ENCODE measurements at places on chromosomes 5 and 9.

GRCh38 chr5:111252799-111253545 lies 28.8 kb downstream of the CAMK4 start:
- DNase-seq = no peak

DNA sequence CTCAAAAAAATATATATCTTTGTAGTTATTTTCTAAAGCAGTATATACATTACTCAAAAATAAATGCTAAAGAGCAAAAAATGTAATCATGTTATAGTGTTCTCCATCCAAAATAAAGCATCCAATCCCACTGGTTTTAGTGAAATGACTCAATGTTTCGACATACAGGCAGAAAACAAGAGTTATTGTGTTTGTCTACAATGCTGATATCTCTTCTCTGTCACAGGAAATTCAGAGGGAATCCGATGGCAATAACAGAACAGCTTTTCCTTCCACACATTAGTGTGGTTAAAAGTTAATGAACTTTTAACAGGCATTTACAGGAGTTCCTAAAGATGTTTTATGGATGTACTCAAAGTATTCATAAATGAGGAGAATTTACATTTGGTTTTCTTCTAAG lies 12.0 kb downstream of the TTC33 start:
- no peak for DNase-seq

DNA sequence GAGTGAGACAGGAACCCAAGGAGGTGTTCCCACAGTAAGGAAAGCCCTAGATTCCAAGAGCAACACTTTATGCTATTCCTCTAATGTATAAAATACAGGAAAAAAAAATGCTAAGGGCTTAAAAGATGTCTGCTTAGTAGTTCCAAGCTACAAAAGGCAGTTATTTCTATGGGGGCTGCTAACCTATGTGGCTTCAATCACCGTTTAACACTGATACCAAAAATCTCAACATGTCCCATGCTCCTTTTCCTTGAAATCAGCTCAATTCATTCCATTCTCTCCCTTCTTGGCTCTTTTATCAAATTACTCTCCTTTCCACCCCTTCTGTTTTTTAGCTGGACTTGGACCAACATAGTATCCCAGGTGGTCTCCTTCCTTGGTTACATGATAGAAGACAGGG lies 20.6 kb downstream of the CCNH start:
- DNase-seq = no peak

DNA sequence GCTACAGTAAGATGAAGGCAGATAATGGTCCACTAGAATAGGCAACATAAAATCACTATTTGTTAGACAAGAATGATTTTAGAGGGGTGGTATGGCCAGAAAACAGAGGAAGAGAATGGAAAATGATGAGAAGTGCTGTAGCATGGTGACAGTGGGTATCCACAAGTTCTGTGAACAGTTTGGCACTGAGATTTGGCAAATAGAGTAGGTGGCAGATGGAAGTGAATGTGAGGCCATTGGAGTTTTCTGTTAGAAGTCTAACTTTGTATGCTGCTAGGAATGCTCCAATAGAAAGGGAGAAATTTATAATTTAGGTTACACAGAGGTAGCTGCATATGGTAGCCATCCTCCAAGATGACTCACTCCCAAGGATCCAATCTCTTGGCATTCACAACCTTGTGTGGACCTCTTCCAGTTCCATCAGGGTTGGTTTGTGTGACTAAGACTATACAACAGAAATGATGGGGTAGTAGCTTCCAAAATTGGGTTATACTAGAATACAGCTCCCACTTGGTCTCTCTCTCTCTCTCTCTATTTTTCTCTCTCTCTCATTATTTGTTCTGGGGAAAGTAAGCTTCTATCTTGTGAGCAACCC lies 646.9 kb upstream of the ZNF608 start:
- no peak for DNase-seq

GRCh38 chr9:28720746-28721145 lies 1147.5 kb upstream of the C9orf72 start:
- no peak for DNase-seq

GRCh38 chr5:71629950-71630349 lies 42.8 kb downstream of the MCCC2 start:
- DNase-seq = no peak

DNA sequence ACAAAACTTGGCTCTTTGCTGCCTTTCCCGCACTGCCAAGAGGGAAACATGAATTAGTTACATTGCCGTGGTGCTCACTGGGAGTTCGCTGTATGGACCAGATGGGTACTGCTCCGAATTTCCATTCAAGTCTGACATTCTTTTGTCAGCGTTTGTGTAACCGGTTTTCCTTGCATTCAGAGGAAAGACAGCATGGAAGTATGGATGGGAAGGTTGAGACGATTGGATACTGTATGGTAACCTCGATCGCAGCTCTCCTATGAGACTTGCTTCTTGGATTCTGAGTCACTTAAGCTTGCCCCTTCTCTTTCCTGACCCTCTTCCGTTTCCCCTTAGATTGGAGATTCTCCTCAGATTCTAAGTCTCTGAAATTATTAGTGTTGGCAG lies 625 bp upstream of the UBLCP1 start:
- peak; percentile 64 for DNase-seq
